ENCODE measurements at places on chromosomes 7 and 10.

- no peak for DNase-seq
Measured at GRCh38 chr7:74051629-74052410, 23.8 kb downstream of the ELN start.

GRCh38 chr7:41885078-41885477 is 182.2 kb upstream of the INHBA start:
- DNase-seq: no peak

- peak; percentile 58 for DNase-seq
Measured at GRCh38 chr7:95916573-95917297, 144.4 kb downstream of the DYNC1I1 start.

GRCh38 chr7:70334871-70335270 is 736.6 kb downstream of the AUTS2 start:
- DNase-seq: no peak

DNA sequence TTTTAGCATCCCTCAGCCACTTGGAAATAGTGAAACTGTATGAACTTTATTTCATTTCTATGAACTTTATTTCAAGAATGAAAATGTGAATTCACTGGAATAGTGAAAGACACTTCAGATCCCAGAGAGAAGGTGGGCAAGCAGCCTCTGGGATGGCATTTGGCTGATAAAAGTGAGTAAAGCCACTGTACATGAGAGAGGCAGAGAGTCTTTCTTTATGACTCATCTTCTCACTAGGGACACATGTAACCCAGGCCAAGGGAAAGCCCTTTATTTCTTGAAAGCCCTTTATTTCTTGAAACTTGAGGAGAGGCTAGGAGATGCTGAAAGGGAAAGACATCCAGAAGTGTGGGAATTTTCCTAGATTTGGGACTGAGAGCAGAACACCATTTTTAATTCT is 148.9 kb upstream of the SMIM30 start:
- no peak for DNase-seq

DNA sequence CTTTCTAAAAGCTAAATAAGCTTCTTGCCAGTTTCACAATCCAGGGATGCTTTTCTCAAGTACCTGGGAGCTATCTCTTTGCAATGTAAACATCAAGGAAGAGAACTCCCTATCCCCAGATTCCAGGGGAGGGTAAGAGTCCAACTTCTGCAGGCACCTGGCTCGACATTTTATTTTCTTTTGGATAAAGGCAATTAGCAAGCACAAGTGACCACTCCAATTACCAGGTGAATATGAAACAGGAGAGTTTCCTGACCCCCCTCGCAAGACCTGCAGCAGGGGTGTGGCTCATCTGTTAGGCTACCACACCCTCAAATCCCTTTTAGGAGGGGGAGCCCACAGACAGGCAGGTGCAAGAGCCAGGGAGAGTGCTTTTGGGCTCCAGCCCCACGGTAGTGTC is 28.6 kb upstream of the LANCL2 start:
- DNase-seq: no peak

DNA sequence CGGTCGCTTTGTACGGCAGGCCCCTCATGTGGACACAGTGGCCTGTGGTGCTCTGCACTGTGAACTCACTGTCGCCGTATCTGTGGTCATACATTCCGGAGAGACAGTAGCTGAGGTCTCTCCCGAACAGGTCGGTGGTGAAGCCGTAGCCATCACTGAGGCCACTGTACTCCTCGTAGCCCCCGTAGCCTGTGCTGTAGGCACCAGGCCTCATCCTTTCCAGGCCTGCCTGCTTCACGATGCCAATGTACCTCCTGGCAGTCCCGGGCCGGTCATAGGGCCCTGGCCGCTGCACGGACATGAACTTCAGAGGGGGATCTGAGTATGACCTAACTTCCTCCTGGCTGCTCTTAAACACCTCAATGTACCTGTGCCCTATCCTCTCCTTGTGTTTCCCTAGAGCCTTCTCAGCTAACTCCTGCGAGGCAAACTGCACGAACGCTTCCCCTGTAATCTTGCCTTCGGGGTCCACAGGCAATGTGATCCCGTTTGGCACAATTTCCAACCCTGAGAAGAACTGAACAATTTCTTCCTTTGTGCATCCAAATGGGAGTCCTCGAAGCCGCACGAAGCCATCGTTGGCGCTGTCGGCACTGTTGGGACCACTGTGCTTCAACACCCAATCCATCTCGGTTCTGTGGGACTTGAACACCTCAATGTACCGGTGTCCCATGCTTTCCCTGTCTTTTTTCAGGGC is 15.7 kb downstream of the FXYD4 start:
- DNase-seq: no peak

DNA sequence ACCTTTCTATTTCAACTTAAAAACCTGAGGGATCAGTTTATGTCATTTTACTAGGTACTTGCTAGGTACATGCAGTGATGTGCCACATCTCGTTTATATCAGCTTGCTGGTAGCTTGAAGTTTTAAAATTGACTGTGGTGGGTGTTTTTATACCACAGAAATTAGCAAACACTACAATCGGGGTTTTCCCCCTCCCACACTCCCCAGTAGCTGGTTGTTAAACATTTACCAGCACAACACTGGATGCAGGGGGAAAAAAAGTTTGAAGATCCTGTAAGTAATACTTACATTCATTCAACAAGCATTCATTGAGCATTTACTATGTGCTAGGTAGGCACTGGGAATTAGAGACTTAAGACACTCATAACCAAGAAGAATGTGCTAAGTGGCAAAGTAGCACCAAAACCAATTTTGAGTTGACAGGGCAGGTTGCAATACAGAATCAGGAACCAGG is 32.6 kb downstream of the USP6NL start:
- peak; percentile 17 for DNase-seq

DNA sequence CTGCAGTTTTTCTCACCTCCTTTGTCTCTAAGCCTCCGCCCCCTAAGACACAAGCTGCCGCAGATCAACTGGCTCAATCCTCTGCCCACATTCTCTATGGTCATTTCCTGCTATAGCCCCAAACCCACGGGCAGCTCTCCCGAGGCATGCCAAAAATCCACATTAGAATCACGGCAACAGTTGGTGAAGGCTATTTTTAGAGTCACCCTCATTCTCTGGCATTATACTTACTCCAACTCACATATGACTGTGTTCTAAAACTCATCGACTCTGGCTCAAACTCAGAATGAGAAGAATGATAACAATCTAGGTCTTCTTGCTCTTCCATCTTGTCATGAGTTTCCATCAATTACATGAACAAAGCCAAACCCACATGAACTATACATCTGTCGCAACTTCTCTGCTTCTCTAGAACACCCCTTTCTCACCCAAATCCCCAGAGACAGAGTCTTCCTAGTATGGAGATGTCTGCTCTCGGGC is 10.9 kb upstream of the KIAA1549 start:
- no peak for DNase-seq

DNA sequence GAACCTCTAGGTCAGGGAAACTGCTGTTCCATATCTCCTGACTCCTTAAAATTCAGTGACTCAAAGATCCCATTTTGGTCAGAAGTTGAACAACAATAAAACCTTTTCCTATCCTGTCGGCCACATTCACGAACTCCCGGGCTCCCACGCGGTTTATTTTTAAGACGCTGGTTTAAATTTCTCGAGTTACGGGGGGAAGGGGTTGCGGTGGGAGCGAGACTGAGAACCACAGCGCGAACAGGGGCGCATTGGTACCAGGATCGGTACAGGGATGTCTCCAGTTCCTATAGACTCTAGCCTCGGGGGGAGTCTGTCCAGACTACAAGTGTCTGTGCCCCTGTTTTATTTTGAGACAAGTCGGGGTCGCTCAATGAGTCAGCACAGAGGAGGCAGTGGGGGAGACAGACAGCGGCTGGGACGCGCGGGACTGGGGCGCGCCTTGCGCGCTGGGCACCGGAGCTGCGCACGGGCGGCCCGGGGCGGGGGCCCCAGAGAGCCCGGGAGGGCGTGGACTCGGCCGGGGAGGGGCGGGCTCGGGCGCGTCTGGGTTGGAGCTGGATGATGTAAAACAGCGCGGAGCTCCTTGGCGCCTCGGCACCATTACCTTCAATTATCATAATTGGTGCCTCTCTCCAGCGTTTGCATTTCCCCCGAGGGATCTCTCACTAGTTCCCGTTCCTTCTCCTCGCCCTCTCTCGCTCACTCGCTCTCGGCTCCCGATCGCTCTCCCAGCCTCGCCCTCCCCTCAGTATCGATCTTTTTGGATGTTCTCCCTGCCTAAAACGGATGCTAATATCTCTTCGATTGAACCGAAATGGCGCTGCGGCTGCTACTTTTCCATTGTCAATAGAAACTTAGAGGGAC is 8.7 kb upstream of the BAMBI start:
- DNase-seq: peak; percentile 18

DNA sequence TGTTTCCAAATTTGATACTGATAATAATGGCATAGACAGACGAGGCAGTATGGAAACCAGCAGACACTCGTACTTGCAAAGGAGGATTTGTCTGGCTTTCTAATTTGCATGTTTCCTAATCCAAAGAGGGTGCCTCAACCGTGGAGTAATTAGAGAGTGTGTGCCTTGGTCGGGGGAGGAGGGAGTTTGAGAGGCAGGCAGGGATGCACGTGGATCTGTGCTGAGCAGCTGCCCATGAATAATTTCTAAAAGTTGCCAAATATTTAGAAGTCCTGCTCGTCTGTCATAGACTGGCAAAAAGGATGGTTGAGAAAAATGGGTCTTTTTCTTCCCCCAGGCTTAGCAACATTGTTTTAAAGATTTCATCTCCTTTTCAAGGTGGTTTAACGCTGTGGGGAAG is 69.4 kb downstream of the PTPRE start:
- DNase-seq: no peak

DNA sequence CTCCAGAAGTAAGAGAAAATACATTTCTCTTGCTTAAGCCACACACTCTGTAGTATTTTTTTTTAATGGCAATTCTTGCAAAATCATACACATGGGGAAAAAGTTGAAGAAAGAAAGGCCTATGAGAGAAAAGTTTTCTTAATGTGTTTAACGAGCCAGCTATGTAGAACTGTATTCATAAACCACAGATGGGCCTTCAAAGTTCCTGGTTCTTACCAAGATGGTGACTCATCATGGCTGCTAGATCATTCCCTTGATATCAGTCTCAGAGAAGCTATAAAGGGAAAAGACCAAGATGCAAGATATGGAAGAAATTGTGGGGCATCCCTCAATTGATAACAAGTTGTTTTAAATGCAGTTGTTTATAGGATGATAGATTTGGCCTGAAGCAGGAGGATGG is 992.7 kb upstream of the MBL2 start:
- no peak for DNase-seq

GRCh38 chr7:19663816-19664462 is 44.9 kb downstream of the POLR1F start:
- DNase-seq: no peak

- no peak for DNase-seq
Measured at GRCh38 chr7:55110993-55111361, 92.2 kb downstream of the EGFR start.

GRCh38 chr10:65570143-65571010 is 1355.5 kb upstream of the LRRTM3 start:
- DNase-seq: no peak

GRCh38 chr7:150909200-150909995 is 57.1 kb downstream of the AOC1 start:
- DNase-seq: peak; percentile 32

DNA sequence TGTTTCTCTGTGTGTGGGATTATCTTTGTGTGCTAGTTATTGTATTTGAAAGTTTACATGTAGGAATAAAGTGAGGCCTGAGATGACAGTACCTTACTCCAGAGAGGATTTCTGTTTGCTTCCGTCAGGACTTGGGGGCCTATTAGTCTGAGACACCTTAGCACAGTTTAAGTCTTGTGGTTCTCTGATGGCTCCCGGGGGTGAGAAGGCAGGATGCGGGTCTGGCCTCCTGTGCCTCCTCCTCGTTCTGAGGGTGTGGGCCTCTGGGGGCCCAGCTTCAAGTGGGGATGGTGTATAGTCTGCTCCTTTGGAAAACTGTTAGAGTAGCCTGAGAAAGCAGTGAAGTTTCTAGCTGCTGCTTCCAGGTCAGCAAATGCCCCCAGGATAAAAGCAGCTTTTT is 12.4 kb downstream of the MTURN start:
- DNase-seq: no peak

DNA sequence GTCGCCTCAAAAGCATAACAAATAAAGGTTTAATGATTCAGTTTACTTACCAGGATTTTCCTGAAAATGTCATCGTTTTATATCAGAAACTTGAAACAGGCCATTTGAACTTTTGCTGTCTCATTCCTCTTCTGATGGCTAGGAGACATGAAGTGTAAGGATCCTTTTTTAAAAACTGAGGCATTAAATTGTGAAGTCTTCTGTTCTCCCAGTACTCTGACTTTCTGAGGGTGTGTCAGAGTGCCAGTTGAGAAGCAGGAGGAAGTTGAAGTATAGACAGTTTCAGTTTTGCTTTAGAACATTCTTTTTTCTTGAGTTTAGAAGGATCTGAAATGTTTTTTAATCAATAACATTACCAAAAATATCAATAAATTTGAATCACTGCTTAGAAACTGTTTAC is at the start of gene SAMD9L:
Gene SAMD9L (minus strand): TSS at position 242 of the 400 bp plus-strand sequence. CDS start 12,414 bp downstream, outside the sequence.
- DNase-seq: no peak

DNA sequence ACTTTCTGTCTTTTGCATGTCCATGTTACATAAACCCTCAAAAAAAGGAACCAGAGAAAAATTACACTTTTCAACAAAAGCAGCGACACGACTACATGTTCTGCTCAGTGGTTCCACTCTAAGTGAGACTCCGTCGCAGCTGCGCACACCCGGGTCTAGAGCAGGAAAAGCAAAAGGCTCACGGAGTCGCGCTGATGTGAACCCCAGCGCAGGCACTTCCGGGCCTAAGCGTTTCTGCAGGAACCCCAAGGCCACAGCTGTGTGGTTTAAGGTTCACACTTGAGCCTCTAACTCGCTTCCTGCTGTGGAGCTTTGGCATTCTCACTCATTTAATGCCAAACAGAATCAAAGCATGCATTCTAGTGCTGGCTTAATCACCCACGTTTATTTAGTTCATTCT is 240.3 kb downstream of the DNAJB6 start:
- DNase-seq: no peak

GRCh38 chr10:7014721-7015120 is 396.1 kb downstream of the SFMBT2 start:
- DNase-seq: no peak

- no peak for DNase-seq
Measured at GRCh38 chr10:89301721-89302445, at the start of gene IFIT2. Gene IFIT2, plus strand, starts transcription at chr10:89302046. Its CDS starts 78 bp downstream, at chr10:89302124.
